ENCODE measurements at places on chromosomes 3 and 15.
A peak's percentile ranks its signal among the peaks of the same experiment; 100 is the strongest.

DNA sequence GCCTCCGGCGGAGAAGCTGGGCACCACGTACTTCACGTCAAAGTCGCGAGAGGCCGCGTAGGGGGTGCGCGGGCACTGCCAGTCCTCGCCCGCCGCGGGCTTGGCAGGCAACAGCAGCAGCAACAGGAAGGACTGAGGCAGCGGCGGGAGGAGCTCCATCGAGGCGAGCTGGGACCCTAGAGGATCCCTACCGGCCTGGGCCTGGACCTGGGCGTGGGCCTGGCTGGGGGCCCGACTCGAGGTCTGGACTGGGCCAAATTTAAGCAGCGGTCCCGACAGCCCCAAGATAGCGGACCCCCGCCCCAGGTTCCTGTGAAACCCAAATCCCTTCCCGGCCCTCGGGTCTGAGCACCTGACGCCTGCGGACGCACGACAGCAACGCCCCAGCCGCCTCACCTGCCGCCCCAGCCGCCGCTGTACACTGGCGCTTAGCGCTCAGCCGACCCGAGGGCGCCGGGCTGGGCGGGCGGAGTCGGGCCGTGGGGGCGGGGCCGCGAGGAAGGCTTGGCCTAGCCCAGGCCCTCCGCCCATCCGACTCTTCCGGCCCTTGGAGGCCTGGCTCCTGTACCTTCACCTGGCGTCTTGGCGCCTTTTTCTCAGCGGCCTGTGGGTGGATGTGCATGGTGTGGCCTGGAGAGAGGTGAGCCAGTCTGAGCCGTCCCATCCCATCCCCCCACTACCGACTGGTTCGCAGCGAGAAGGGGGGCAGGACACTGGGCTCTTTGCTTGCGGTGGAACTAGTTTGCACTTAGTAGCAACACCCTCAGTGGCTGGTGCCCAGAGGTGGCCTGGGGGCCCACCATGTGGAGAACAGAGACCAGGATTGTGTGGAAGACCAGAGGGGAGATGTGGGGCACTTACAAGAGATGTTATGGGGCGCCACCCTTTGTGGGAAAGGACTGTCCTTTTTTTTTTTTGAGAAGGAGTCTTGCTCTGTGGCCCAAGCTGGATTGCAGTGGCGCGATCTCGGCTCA is at the start of gene MST1R:
Gene MST1R (minus strand): TSS at position 423 of the 974 bp plus-strand sequence. CDS start 264 bp downstream, at position 159.
- peak; percentile 80 for DNase-seq

DNA sequence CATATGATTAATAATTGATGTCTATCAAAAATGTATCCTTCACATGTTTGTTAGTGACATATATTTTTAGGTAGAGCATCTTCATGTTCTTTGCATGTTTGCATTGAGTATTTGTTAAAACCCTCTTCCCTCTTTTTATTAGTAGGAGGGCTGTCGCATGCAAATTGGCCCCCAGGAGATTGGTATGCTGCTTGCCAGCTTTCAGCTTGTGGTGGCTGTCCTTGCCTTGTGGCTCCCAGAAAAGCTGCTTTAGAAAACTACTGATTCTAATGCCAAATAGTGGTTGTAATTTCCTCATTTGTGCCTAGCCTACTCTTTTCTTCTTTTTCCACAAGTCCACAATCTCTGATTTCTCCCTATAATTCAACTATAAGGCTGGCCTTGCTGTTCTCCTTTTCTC is 886.8 kb downstream of the VGLL3 start:
- no peak for DNase-seq

DNA sequence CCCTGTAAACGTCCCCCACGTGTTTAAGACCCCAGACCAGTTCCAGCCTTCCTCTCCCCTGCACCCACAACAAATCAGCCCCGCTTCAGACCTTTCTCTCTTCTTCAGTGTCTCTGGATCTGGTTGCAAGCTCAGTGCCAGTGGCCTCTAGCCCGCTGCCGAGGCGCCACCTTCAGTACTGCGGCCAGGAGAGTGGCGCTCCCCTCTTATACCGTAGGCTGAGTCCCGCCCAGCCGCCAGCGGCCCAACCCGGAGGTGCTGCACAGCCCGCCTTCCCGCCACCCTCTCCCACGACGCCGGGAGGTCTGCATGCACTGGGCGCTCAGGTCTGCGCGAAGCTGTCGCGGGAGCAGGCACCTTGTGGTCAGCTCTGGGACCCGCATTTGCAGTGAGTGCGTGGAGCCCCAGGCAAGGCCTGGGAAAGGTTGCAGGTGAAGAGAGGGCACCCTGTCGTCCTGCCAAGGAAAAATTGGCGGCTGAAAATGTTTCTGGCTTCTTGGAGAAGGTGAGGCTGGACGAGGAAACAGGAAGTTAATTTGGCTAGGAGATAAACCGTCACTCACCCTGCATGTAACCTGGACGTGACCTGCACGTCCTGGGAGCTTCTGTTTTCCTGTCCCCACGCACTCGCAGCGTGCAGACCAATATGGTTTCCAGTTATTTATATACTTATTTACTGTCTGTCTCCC is at the start of gene C2CD4B:
Gene C2CD4B (minus strand): TSS at position 182 of the 689 bp plus-strand sequence. CDS start 301 bp downstream, outside the sequence.
- no peak for DNase-seq

DNA sequence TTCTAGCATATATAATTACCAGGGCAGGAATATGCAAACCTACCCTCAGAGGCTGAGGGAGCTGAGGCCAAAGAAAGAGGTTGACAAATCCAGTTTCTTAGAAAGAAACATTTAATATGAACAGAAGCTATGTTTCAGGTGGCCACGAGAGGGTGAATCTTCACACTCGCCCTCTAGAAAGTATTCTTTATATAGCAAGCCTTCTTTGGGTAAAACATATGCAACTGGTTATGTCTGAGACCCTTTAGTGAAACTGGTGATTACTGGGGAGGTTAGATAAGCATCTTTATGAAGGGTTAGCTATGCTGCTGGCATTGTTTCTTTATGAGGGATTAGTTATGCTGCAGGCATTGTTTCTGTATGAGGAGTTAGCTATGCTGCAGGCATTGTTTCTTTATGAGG is 50.7 kb upstream of the GOLGA6L2 start:
- no peak for DNase-seq

- no peak for DNase-seq
These were observed 38.0 kb downstream of the EDC3 start for GRCh38 chr15:74657846-74658245.

GRCh38 chr15:48449734-48450133 is 118.5 kb downstream of the DUT start:
- DNase-seq: no peak

- peak; percentile 64 for DNase-seq
These were observed 727 bp downstream of the NSMCE3 start for GRCh38 chr15:29268706-29269484.

DNA sequence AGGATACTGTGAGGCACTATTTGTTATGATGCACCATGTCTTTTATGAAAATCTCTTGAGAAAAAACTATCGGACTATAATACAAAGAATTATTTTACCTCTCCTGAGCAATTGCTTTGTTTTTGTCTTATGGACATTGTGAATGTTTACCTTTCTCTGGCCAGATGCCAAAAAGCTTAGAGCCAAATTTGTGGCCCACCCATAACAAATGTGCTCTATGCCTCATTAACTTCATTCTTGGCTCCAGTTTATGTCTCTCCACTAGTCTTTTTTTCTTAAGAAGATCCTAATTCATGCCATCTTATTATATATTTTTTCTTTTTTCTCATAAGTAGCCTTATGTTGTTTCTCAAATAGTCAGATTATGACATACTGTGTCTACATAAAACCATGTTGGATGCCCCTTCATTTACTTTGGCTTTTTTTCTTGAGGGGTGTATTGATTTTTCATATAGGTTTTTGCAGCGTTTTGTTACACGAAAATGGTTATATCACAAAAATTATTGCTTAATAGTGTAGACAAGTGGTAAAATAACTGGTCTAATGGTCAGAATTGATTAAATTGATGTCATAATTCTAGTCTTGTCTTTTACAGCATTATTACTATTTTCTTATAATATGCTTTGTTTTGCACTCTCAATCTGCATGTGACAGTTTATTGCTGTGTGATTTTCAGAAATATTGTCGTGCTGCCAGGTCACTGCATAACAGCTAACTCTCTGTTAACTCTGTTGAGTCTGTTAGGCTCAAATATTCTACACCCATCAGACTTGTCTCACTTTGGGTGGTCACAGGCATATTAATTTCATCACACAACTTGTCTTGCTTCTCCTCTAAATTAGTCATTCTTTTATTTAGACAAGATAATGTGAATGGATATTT is 18.2 kb downstream of the SENP8 start:
- DNase-seq: no peak

GRCh38 chr3:151119188-151119587 is 33.7 kb downstream of the MED12L start:
- DNase-seq: no peak

GRCh38 chr3:30766522-30766921 is 127.9 kb downstream of the GADL1 start:
- no peak for DNase-seq

DNA sequence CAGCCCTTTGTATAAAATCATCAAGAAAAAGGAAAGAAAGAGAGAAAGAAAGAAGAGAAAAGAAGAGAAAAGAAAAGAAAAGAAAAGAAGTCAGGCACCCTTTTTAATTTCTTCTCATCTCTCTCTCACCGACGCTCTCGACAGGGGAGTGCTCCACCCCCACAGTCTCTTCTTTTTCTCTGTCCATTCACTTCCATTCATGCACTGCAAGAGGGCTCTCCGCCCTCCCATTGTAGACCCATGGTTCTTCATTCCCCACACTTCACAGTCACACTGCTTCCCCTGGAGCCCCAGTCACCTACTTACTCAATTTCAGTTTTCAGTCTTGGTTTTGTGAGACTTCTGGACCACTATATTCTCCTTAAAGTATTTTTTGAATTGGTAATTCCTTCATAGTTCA is 254.7 kb downstream of the SOX2 start:
- no peak for DNase-seq

DNA sequence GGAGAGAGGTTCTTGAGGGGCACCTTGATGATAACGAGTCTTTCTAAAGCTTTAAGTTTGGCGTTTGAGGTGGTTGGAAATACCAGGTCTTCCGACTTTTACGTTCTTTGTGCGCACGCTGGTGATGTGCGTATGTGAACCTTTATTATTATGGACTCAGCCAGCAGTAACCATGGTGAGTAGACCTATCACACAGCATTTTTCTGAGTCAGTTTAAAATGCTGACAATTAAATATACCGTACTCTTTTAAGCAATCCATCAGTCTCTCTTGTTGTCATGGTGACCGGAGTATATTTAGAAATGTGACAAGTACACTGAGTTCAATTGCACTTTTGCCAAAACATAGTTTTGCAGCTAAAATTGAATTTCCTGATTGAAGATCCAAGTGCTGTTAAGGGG is 172.2 kb downstream of the LPP start:
- DNase-seq: no peak

GRCh38 chr3:80244390-80244789 is 476.6 kb upstream of the ROBO1 start:
- DNase-seq: no peak

GRCh38 chr3:154389861-154390260 is 40.1 kb downstream of the GPR149 start:
- no peak for DNase-seq

DNA sequence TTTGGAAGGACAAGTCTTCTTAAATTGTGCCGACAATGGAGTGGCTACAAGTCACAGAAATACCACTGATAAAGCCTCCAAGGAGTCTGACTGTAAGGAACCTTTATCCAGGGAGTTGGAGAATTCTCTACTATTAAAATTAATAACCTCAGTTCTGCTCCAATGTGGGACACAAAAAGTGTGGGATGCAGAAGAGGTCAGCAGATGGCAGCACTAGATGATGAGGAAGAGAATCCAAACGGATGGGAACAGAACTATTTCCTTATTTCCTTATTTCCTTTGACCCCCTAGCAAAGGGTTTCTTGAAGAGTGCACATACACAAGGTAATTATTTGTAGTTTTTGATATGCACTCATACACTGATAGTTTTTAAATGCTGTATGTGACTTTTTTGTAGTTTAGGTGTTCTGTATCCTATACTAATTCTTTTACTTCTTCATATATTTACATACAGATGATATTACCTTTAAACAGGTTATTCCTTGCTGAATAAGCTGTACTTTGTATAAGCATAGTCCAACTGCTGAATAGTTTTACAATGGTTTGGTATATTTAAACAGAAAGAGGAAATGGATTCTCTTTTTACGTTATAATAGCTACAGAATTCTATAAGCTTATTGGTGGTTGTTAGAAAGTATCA is 25.6 kb upstream of the NLGN1 start:
- DNase-seq: no peak

- DNase-seq: no peak
These were observed 793 bp downstream of the APOD start for GRCh38 chr3:195582947-195583346.

DNA sequence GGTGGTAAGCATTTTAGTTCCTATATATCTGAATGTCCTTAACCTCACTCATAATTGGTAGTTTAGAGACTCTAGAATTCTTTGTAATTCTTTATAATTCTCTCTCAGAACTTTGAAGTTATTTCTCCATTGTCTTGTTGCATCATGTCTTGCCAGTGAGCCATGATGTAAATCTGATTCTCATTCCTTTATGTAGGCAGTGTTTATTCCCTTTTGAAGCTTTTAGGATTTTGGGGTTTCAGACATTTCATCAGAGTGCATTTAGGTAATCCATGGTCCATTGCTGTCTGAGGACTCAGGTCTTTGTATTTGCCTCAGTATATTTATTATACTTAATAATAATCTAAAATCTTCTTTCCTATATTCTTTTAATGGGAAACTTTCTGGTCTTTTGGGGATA is 20.6 kb downstream of the CMC1 start:
- no peak for DNase-seq

DNA sequence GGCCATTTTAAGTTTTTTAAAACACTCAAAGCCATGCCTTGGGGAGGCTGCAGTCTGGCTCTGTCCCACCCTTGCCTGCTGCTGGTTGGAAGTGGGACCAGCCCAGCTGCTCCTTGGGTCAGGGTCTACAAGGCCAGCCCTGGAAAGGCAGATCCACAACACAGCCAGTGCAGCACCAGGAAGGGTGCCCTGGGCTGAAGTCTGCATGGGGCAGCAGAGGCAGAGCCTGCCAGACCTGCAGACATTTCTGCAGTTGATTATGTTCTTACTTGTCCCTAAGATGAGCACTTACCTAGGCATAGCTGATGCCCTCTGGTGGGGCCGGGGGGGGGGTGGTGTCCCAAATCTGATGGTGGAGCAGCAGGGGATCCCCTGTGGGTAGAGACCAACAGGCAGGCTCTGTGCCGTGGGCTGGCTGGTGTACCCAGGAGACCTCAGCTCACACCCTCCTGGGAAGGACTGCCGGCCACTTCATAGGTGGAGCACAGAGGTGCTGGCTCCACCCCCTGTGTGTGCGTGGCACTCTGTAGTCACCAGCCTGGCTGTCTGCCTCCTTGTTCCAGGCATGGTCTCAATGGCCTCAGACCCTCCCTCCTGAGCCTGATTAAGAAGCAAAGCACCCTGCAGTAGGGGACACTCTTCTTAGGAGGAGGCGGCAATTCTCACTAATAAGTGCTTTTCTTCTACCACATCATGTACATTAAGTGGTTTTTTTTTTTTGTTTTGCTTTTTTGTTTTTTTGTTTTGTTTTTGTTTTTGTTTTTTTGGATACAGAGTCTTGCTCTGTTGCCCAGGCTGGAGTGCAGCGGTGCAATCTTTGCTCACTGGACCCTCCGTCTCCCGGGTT is 97.4 kb upstream of the KLF13 start:
- no peak for DNase-seq

GRCh38 chr3:184419171-184419570 is 39.3 kb downstream of the CHRD start:
- DNase-seq: no peak
